Activated CD8-positive, alpha-beta memory T cell treated with anti-CD3 and anti-CD28 coated beads, Interleukin-2, amount 10 ng/mL, durations not matched to agents 7 days and 5 days (primary cell): ENCODE measurements at places on chromosomes 13 and 19. TPM values are rescaled to one million over a fixed set of nuclear protein-coding genes. Genes with fewer than 3 reads are reported as not detected.

Gene RSPH6A
- 0.19 TPM for total RNA-seq

Gene LMTK3
- 5.3 TPM for total RNA-seq

Gene TMC4
- 0.89 TPM for total RNA-seq

Gene ZSCAN1
- total RNA-seq: not detected

Gene B3GNT8
- total RNA-seq: 3.2 TPM

Gene CYP2A7
- total RNA-seq: not detected

Gene KCNN1
- not detected for total RNA-seq

Gene USHBP1
- not detected for total RNA-seq

Gene KLF12
- 28.1 TPM for total RNA-seq

Gene SAMD4B
- 45.7 TPM for total RNA-seq

Gene ZNF534
- total RNA-seq: not detected

Gene KCNC3
- total RNA-seq: 1.3 TPM

Gene QPCTL
- total RNA-seq: 9.6 TPM

Gene DPF1
- 0.47 TPM for total RNA-seq

Gene PSG5
- total RNA-seq: not detected

Gene LILRB5
- total RNA-seq: not detected

Gene KLK4
- total RNA-seq: not detected

Gene AP1M2
- total RNA-seq: not detected

Gene CHAF1A
- 118 TPM for total RNA-seq

Gene CYP4F8
- total RNA-seq: not detected

Gene ASPDH
- not detected for total RNA-seq

Gene CD37
- total RNA-seq: 126 TPM

Gene OSCAR
- total RNA-seq: 0.47 TPM
